ENCODE measurements at places on chromosomes 16 and 17. TPM values are rescaled to one million over a fixed set of nuclear protein-coding genes. Genes with fewer than 3 reads are reported as not detected.

ZNF821 gene
- total RNA-seq: 7.3 TPM

WRAP53 gene
- 23.7 TPM for total RNA-seq

TNFRSF13B gene
- not detected for total RNA-seq

CHST4 gene
- total RNA-seq: not detected

DBNDD1 gene
- 28.2 TPM for total RNA-seq

COQ9 gene
- 42.5 TPM for total RNA-seq

CACNA1H gene
- not detected for total RNA-seq

PLCD3 gene
- 35.0 TPM for total RNA-seq

TPPP3 gene
- total RNA-seq: 1.3 TPM

MAP3K3 gene
- total RNA-seq: 81.0 TPM

VTN gene
- not detected for total RNA-seq

OTOP3 gene
- not detected for total RNA-seq

PRR11 gene
- total RNA-seq: 86.3 TPM

TBC1D3 gene
- 1.9 TPM for total RNA-seq

OTOA gene
- not detected for total RNA-seq

DNA sequence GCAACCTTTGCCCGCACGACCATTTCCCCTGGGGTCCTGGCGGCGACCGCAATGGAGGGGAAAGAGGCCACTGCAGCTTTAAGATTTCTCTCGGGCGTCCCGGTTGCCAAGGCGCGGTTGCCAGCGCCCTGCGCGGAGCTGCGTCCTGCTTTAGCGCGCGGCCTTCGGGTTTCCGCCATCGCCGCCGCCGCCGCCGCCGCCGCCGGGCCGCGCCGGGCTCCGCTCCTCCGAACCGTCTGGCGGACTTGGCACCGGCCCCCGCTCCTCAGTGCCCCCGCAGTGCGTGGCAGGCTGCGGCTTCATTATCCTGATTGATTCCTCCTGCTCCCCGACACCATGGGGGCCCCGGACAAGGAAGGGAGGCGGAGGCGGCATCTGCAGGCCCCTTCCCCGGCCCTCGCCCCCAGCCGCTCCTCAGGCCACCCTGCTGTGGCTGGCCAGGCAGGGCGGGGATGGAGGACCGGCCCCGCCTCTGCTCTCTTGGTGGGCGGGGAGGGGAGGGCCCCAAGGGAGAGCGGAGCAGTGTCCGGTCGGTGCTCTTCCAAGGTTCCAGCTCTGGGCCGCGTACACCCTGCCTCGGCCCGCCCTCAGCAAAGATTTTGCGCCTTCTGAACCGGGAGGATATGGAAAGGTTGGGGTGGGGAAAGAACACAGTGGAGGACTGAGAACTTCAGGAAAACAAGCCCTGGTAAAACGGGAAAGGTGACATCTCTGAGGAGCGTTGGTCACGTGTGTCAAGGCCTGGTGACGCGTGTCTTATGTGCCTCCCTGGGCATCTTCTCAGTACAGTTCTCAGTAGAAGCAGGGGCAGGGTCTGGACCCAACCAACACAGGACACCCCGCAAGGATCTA, 34.0 kb downstream of the NEUROD2 start:
- peak; percentile 77 for DNase-seq

- DNase-seq: peak; percentile 87
Measured at GRCh38 chr17:6512552-6512951, 43.8 kb downstream of the PITPNM3 start.

- DNase-seq: no peak
Measured at GRCh38 chr16:17289674-17290635, 180.8 kb downstream of the XYLT1 start.

- peak; percentile 71 for DNase-seq
Measured at GRCh38 chr16:47461598-47462266, 601 bp downstream of the PHKB start.

- DNase-seq: no peak
Measured at GRCh38 chr16:51936846-51937245, 610.1 kb downstream of the TOX3 start.

GRCh38 chr17:53649201-53649600, 173.5 kb upstream of the KIF2B start:
- DNase-seq: no peak

GRCh38 chr17:30550512-30551273, 73.5 kb downstream of the GOSR1 start:
- no peak for DNase-seq

GRCh38 chr17:71437166-71437565, 683.7 kb upstream of the SOX9 start:
- DNase-seq: no peak

GRCh38 chr17:78448356-78448993, 70.0 kb downstream of the PGS1 start:
- no peak for DNase-seq

DNA sequence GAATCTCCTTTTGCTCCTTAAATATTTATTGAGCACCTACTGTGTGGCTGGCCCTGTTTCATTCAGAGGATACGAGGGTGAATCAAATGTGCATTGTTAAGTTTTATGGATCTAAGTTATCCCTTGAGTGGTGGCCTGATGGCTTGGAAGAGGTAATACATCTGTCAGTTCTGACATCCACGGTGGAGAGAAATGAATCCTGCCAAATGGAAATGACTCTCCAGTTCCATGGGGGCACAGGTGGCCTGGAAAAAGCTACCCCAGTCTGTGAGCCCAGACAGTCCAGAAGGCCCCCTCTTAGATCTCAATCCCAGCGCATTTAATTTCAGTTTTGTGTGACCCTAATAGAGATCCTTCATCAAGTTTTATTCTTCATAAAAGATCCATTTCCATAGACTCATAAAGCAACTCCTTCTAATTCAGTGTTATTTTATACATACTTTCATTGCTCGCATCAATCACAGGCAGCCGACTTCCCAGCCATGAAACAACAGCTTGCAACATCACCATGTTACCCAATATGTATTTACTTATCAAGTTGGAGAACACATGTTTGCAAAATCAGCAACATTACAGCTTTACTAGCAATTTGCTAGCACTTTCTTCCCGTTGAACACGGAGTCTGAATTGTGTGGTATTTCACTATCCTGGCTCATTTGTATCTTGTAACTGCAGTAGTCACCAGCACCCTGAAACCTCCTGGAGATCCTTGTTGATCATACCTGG, 334.8 kb upstream of the HSBP1 start:
- no peak for DNase-seq

- DNase-seq: no peak
Measured at GRCh38 chr17:75531721-75532072, 6.2 kb downstream of the LLGL2 start.

DNA sequence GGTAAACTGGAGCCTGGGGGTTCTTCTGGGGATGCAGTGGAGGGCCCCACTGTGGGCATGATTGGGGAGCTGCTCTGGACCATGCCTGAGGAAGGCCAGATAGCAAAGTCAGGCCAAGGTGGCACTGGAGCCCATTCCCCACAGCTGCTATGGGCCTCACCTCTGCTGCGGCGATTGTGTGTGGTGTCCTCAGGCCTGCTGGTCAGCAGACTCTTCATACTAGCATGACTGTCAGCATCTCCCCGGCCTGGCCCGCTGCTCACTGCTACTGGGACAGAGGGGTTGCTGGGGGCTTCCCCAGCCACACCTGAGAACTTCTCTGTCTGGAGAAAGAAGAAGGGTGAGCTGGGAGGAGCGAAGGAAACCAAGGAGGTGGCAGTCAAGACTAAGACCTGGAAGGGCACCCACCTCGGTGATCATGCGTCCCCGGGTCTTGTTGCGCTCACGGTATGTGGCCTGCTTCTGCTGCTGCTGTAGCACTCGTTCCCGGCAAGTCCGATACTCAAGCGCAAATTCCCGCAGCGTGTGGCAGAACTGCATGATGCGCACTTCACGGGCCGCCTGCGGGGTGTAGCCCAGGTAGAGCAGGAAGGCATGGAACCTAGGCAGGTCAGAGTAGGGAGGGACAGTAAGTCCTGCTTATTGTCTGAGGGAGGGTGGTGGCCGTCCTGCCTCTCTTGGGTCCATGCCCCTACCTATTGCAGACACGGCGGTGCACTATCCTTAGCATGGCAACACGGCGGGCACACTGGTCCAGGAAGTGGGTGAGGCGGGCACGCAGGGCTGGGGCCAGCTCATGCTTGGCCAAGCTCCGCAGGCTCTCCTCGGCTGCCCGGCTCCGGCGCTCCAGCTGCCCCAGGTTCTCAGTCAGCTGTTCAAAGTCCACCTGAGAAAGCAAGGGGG, 3.2 kb downstream of the TMEM208 start:
- DNase-seq: no peak

DNA sequence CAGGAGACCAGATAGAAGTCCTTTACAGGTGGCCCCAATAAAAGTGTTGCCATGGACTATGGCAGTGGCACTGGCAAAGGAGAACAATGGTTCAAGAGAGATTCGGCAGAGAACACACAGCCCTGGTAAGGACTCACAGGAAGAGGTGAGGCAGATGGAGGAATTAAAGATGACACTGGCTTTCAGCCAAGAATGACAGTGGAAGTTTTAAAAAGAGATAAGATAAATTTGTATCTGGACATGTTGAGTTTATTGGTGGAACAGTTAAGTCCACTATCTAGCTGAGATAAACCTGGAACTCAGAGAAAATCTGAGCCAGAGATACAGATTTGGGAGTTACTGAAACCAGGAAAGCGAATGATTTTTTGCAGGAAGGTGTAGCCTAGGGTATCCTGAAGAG, 20.1 kb downstream of the CMC2 start:
- no peak for DNase-seq

GRCh38 chr16:16014329-16015224, 65.2 kb downstream of the ABCC1 start:
- peak; percentile 50 for DNase-seq

GRCh38 chr16:75550211-75550662, 5.8 kb downstream of the TMEM231 start:
- DNase-seq: peak; percentile 52

DNA sequence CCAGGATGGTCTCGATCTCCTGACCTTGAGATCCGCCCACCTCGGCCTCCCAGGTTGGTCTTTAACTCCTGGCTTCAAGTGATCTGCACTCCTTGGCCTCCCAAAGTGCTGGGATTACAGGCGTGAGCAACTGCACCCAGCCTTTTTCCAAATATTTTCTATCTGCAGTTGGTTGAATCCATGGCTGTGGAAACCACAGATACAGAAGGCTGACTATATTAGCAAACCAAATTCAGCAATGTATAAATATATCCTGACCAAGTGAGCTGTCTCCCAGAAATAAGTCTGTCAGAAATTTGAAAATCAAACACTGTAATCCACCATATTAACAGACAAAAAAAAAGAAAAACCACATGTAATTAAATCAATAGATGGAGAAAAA, 9.6 kb downstream of the CFDP1 start:
- DNase-seq: no peak

DNA sequence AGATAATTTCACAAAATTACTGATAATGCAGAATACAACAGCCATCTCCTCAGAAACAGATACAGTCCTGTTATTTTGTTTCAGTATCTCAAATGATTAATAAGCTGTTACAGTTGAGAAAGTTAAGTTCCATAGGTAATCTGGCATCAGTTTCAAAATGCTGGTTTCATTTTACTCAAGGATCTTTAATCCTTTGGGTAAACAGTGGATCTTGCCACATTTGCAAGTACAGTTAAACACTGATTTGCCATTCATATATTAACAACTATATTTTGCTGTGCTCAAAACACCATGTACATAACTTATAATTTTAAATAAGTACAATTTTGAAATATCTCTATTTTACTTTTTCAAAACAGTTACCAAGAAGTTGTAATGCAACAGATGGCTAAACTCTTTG, 31.2 kb downstream of the RPGRIP1L start:
- no peak for DNase-seq

- DNase-seq: no peak
Measured at GRCh38 chr17:13460261-13461000, 141.3 kb downstream of the HS3ST3A1 start.

GRCh38 chr16:60151987-60152386, 1417.9 kb upstream of the GOT2 start:
- DNase-seq: no peak

DNA sequence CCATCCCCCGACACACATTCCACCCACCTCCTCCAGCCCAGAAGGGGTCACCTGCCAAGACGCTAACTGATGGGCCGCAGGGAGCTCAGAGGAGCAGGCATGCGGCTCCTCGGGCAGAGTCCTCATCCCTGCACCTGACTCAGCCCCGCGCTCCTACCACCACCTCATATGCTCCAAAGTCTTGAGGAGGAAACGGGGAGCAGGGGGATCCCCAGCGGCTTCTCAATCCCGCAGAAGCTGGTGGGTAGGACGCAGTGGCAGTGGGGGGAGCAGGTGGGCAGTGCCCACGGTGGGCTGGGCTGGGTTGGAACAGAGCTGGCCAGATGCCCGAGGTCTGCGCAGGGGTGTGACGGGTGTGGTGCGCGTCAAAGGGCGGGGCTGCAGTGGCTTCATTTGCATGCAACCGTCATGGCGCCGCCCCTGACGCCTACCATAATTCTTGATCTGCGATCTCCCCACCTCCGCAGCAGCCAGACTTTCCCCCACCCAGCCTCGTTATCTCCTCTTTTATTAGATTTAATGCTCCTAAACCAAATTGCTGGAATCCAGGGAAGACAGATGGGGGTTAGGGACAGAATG, 39.0 kb upstream of the EMP2 start:
- no peak for DNase-seq

- no peak for DNase-seq
Measured at GRCh38 chr17:80887639-80888175, 103.9 kb upstream of the CHMP6 start.

- no peak for DNase-seq
Measured at GRCh38 chr16:17404941-17405689, 65.6 kb downstream of the XYLT1 start.

- DNase-seq: no peak
Measured at GRCh38 chr16:27471661-27472060, 69.7 kb downstream of the IL21R start.

- no peak for DNase-seq
Measured at GRCh38 chr16:11734653-11735043, 8.0 kb downstream of the TXNDC11 start.

- no peak for DNase-seq
Measured at GRCh38 chr16:58452640-58453039, 47.3 kb upstream of the NDRG4 start.

DNA sequence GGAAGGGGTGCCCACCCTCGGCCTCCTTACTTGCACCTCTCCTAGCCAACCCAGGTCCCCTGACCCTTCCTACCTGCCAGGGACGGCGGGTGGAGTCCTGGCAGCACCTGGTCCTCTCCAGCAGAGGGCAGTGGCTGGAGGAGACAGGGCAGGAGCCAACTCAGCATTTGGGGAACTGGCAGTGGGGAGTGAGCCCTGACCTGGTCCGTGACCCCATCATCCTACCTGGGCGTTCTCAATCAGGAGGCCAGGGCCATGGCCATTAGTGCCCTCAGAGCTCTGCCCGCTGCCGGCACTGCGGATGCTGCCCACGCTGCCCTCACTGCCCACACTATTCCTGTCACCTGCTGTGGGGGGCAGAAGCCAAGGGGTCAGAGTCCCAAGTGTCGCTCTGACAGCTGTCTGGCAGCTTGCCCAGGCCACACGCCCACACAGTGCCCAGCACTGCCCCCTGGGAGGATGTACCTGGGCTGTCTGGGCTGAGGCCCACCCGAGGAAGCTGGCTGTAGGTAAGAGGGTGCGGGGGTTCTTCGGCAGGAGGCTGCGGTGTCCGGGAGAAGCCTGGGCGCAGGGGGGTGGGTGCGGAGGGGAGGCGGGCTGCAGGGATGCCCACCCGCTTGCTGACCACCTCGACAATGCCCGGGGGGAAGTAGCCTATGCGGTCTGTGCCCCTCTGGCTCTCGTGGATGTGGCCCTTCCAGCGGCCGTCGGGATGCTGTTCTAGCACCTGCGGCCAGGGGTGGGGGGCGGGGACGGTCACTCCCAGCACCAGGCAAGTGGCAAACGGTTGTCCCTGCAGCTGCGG, 10.8 kb downstream of the CASKIN2 start:
- no peak for DNase-seq

Measured in endothelial cell of umbilical vein (primary cell).